B cell (primary cell): ENCODE measurements at places on chromosomes 4 and X. TPM values are rescaled to one million over a fixed set of nuclear protein-coding genes. Genes with fewer than 3 reads are reported as not detected.

CLTRN gene
- 0.24 and 0.42 TPM in 2 replicates for total RNA-seq

KLF3 gene
- total RNA-seq = 51.9 and 52.8 TPM in 2 replicates

GYG2 gene
- total RNA-seq = not detected in 2 replicates

SLITRK2 gene
- total RNA-seq = not detected in 2 replicates

DCAF4L1 gene
- 0.19 and 0.20 TPM in 2 replicates for total RNA-seq

ARSH gene
- total RNA-seq = not detected in 2 replicates
